Progenitor cell of endocrine pancreas (in vitro differentiated cells): ENCODE measurements at places on chromosomes 1 and 21.

- no peak for DNase-seq
Measured at GRCh38 chr1:72915581-72915980, 633.2 kb upstream of the NEGR1 start.

GRCh38 chr1:169527451-169528214 is 41.9 kb upstream of the SLC19A2 start:
- no peak for DNase-seq

GRCh38 chr1:8506995-8507615 is 189.2 kb downstream of the SLC45A1 start:
- DNase-seq = no peak

- no peak for DNase-seq
Measured at GRCh38 chr1:219387211-219387610, 213.5 kb downstream of the LYPLAL1 start.

DNA sequence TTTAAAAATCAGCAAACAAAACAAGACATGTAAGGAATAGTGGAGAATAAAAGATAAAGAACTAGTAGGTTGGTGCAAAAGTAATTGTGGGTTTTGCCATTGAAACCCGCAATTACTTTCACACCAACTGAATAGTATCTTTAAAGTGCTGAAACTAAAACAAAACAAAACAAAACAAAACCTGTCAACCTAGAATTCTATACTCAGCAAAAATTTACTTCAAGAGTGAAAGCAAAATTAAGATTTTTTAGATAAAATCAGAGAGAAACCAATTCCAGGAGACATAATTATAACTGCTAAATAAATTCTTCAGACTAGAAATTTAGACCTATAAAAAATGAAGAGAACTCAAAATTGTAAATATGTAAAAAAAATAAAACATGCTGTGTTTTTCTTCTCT is 114.0 kb upstream of the TSPAN2 start:
- DNase-seq = no peak

- no peak for DNase-seq
Measured at GRCh38 chr1:37439349-37439995, 34.9 kb upstream of the ZC3H12A start.

- DNase-seq = no peak
Measured at GRCh38 chr1:40120128-40120527, 23.1 kb upstream of the PPT1 start.

DNA sequence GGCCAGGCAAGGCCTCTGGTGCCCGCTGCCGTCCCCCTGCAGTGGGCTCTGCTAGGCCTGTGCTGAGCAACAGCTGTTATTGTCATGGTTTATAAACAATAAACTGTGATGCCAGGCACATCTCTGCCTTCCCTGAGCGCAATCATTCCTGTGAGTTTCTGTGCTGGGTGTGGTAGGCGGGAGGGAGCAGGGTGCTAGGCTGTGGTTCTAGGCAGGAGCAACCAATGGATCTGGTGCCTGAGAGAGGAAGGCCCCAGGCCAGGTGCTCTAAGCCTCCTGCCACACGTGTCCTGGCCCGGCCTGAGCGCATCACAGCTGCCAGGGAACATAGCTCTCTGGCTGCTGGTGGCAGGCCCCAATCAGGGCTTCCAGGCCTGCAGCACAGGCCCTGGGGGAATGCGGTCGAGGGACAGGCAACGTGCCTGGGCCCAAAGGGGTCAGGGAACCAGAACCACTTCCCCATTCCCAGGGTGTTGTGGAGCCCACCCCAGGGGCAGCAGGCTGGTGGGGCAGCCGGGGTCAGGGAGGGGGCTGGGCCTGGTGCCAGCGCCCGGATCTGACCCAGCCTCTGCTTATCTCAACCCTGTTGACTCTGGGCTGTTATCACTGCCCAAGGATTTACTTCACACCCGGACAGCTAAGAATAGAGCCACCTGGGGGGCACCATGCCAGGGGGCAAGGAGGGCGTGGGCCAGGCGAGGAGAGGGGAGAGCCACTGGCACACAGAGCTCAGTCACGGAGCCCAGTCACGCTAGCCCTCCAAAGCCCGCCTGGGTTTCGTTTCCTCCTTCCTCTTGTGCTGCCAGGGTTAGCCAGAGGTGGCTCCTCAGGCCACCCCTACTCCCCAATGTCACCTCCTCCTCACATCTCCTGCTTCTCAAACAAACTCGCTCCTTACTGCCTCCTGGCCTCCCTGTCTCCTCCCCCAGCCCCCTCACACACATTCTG is 11.5 kb downstream of the TRIM46 start:
- no peak for DNase-seq

DNA sequence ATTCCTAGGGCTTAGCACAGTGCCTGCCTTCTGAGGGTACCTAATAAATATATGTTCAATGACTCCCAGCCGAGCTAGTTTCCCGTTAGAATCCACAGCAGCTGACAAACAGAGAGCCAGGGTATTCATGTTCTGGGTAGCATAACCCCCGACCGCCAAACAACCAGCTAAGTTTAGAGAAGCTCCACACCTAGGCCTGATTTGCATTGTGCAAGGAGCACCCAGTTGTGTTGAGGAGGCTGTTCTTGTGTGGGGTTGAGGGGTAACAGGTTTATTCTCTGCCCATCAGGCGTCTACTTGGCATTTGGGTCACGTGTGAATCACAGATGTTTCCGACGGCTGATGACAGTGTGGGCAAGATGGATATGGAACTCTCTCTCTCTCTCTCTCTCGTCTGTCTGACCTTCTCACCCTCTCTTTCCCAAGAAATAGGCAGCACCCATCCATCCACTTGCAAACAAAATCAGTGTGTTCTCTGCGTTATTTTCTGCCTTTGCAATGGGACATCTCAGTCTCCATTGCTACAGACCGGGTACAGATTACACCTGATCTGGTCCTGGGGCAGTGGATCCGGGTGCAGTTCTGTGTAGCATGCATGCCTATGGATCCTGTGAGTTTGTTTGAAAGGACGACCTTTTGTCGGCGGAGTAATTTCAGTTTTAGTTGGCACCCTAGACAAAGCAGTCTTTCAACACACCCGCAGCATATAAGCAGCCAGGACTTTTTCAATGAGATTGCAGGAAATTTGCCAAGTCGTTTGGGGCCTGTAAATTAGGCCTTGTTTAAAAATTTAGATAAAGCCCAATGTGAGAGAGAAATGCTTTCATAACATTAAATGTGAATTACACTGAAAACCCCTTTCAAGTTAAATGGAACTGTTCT is 29.4 kb downstream of the KAZN start:
- no peak for DNase-seq

DNA sequence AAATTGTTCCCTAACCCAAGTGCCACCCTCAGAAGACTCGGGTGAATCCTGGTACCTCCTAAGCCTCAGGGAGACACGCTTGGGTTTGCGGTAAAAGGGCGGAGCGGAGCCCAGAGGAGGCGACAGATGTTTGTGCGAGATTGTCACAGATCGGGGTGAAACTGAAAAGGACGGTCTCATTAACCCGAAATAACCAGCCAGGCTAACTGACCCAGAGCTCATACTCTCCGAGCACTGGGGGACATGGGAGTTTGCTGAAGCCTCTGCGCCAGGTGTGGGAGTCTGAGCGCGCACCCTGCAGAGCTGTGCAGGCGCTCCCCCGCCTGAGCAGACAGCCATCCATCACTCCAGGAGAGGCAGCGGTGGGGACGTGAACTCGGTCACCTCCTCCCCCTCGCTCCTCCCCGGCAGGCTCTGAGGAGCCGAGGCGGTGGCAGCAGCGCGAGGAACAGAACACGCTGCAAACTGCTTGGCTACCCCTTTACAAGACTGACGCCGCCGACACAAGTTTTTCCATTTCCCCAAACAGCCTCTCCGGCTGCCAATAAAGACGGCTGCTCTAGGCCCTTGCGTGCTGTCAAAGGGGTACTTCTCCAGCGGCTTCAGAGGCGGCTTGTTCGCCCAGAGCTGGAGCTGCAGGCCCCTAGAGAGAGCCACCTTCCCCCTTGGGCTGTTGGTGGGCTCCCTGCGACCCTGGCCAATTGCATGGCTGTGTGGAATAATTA is 43.5 kb downstream of the RRAGC start:
- DNase-seq = no peak

- DNase-seq = no peak
Measured at GRCh38 chr1:60668585-60668984, 413.8 kb upstream of the NFIA start.

DNA sequence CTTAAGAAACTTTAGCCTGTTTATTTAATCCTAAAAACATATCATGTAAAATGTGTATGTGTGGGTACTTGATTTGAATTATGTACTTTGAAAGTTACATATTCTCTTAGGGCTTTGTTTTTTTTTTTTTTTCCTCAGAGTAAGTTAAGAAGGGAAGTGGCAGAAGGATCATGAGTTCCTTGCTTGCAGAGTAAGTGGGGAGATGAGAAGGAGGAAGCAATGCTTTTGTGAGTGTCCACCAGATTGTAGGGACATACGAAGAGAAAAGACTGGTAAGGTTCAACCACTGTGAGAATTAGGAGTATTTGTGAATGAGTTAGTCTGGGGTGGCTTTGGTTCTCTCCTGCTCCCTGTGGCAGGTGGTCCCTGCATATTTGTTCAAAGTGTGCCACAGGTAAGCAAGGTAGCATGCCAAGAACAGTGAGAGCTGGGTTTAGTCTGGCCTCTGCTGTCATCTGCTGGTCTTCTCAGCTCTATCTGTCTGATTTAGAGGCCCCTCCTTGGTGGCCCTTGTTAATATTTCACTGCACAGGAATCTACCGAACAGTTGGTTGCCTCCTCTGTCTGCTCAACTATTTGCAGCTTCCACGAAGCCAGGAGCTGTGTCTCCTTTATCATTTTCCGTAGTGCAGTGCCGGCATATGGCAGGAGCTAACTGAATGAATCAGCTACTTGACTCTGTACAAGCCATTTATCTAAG is 9.5 kb downstream of the DNM3 start:
- DNase-seq = no peak

DNA sequence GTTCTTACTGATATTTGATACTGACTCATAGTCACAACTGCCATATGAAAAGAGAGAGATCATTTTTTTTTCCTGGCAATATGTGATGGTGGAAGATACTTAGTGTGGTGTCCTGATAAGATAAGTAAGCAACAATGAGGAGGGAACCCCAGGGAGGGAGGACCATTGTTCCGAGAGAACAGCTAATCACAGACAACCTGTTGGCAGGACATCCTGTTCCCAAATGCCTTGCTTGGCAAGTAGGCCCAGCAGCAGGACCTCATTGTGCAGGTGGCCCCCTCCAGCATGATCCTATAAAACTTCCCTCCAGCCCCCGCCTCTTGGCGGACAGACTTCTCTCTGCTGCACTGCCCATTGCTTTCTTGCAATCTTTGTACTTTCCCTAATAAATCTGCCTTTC is 329.4 kb upstream of the CHRM3 start:
- no peak for DNase-seq

GRCh38 chr1:100383743-100384405 is 31.6 kb downstream of the CDC14A start:
- no peak for DNase-seq

DNA sequence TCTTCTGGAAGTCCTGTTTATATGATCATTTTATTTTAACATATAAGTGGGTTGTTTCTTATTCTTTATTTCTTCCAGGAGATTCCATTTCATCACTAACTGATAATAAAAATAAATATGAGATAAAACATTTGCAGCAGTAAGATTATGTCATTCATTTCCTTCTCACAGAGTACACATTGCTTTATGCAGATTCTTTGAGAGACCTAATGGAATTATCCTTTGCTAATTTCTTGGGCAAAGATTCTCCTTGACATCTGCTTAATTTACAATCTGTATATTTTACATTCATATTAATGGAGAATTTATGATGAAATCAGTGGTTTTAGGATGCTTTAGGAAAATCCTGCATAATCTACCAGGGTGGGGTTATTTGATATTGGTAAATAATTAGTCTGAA is 60.6 kb downstream of the PTBP2 start:
- DNase-seq = no peak

DNA sequence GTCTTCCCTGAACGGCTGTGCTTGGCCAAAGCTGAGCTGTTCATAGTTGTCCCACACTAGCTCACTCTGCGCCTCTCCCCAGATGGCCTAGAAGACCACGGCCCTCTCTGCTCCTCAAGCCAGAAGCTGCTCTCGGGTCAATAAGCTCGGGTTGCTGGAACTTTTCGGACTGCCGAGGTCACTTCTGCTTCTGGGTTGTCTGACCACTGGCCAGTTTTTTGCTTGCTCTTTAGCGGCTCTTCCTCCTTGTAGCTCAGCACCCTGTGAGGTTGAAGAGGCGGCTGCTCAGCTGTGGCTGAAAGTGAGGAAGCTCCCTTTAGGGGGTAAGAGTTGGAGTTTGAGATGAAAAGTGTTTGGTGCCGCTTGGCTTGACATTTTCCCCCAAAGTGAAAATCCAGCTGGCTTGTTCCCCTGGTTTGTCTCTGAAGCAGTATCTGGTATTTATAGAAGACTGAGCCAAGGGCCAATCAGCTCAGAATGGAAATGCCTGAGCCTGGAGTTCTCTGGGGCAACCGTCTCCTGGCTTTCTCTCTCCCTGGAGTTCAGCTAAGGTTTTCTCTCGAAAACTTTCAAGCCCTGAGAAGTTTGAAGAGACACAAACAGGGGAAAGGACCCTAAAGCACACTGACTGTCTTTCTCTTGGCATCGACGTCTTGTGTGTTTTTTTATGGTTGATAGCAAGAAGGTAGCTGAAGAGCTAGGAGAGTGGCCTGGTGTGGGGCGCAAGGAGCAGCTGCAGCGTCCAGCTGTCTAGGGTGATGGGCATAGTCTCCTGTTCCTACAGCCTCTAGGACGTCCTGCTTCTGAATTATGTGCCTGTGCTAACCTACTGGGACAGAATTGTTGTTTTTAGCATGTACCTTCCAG is 72.0 kb downstream of the SYT6 start:
- DNase-seq = no peak

DNA sequence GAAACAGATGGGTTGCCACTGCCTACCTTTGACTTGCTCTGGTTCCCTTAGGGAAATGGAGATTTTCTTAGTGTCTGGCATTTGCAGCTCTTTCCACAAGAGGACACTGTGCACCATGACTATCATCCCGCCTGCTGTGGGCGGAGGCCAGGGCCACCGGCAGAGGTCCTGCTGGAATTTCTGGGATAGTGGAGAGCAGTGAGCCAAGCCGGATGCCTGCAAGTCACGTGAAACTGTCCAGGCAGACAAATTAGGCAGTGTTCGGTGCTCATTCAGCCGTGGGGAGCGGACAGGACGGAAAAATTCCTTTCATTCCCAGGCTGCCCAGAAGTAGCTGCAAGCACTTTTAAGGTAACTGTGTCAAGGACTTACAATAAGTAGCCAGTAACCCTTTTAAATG is 43.4 kb downstream of the IGSF5 start:
- DNase-seq = peak; percentile 71

- DNase-seq = no peak
Measured at GRCh38 chr1:242132121-242132817, 133.4 kb upstream of the MAP1LC3C start.

- DNase-seq = no peak
Measured at GRCh38 chr1:29999595-29999994, 723.8 kb downstream of the MATN1 start.

DNA sequence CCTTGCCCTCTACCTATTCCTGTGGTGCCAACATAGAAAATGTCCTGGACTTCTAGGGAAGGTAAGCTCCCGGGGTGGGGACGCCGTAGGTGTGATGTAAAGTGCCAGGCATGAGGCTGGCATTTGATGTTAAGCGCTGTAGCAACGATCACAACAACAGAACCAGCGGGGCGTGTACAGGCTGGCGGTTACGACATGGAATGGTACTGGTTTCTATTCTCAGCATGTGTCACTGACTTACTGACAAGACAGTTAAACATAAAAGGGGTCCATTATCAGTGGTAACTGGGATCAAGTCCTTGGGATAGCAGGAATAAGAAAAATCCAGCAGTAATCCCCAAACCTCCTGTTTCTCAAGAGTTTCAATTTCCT is 58.9 kb downstream of the TGFBR3 start:
- DNase-seq = no peak
